ENCODE measurements at places on chromosomes 11 and 22.

GRCh38 chr11:45982656-45983470 is 60.4 kb downstream of the LARGE2 start:
- DNase-seq = no peak

DNA sequence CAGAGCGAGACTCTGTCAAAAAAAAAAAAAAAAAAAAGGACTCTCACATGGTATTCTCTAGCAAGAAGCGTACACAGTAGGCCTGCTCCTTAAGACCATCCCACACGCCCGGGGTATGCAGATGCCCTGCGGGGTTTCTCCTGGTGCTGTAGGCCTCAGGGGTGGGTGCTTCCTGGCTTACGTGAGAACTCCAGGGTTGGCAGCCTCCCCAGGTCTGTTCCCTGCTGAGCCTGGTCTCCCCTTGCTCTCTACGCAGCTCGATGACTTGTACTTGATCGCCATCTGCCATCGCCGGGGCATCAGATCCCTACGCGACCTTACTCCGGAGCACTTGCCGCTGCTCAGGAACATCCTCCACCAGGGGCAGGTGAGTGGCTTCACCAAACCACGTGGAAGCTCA is 12.4 kb upstream of the ST3GAL4 start:
- no peak for DNase-seq

DNA sequence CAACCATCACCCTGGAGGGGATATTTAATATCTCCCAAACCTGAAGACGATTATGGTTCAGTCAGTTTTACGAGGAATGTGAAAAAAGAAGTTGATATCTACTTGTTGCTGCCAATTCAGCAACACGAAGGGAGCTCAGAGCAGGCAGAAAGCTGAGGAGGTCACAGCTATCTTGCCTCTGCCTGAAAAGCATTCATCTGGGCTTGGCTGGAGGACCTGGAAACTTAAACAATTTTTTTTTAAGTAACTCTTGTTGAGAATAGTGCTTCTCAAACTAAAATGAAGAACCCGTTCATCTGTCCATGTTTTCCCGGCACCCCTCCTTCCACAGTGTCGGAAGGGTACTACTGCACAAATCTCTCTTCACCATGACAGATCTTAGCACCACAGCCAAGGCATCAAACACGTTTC is 98.9 kb downstream of the MICAL3 start:
- DNase-seq = no peak

DNA sequence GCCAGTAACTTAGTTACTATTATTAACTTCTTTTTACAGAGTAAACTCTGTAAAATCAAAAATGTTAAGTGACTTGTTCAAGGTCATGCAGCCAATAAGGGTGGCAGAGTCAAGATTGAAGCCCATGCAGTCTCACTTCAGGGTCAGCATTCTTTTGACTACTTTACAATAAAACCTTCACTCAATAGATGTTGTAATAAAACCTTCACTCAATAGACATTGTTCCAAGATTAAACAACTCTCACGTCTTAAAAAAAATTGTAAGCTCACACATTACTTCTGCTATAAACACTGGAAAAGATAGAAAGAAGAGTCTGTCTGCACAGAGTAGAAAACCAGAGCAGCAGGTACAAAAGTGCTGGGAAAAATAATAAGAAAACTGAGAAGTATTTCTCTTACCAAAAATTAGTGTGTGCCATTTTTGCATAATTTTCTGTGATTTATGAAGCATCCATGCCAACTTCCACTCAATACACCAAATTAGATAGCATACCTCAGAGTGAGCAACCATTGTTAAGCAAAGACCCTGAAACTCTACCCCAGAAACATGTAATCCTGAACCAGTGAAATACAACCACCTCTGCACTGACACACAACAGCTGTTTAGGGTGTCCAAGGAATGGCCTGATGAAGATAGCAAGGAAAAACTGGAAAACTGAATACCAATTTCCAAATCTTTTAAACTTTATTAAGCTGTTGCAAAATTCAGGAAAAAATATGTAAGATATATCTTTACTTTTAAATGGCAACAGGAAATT is 4.9 kb upstream of the SOX6 start:
- DNase-seq = no peak

DNA sequence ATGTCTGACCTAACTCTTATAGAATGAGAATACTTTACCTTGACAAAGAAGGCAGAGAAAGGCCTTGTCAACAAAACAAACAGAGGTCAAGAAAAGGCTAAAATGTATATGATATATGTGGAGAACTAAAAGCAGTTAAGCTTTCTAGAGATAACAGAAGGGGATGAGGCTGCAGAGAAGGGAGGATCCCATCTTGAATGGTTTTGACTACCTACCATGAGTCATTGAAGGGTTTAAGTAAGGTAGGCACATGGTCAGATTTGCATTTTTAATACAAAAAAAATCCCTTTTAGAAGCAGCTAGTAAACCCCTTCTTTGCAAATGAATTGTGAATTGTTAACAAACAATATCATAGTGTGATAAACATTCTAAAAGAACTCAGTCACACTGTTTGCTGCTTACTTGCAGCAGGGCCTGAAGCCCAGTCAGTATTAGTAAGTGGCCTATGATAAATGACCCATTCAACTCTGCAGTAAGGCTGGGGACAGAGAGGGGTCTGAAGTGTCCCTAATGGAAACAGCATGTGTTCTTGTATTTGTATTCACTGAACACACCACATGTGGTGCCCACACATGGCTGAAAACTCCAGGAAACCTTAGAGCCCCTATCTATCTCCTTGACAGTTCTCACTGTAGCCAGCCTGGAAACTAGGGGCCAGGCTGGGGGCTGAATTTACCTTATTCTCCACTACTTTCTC is 328.8 kb upstream of the PITPNB start:
- DNase-seq = no peak

- peak; percentile 25 for DNase-seq
Observed at GRCh38 chr11:117907276-117908108, 21.7 kb downstream of the TMPRSS13 start.

DNA sequence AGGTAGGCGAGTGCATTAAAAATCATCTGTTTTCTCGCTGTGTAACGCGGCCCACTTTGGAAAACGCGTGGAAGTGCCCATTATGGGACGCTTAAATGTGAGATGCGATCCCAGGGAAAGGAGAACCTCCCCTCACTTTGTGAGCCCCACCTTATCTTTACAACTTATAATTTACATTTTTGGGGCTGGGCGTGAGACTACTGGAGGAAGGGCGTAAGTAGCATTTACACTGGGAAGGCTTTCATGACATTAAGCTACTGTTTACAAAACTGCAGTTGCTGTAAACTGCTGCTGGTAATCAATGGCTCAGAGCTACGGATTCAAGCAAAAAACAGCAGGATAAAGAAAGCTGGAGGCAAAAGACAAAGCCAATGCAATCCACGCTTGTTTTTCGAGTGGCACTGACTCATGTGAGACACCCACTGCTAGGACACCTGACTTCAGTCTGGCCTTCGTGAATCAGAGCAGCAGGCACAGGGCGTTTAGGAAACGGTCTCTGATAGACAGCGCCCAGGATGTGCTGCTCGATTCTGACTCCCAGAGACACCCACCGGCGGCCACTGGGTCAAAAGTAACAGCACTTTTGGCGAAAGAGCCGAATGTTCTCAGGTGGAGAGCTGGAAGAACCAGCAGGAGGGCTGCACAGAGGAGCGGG is 78.3 kb downstream of the TRMU start:
- DNase-seq = no peak

- DNase-seq = no peak
Observed at GRCh38 chr11:73240190-73240781, 22.2 kb downstream of the P2RY2 start.

DNA sequence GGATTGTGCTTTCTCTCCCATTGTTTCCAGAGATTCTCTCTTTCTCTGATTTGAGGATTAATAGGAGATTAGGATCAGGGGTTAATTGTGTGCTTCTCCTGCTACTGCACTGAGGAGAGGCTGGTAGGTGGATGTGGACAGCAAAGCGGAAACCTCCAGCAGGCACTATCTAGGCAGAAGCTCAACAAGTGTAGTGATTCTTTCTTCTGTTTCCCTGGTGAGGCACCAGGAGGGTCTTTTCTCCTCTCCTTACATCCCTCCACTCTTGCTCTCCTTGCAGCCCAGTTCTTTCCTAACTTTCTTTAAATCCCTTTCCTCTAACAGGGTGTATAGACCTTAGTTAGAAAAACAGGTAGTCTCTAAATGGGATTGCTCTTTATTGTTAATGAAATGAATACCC is 1.9 kb upstream of the ZBTB16 start:
- no peak for DNase-seq

DNA sequence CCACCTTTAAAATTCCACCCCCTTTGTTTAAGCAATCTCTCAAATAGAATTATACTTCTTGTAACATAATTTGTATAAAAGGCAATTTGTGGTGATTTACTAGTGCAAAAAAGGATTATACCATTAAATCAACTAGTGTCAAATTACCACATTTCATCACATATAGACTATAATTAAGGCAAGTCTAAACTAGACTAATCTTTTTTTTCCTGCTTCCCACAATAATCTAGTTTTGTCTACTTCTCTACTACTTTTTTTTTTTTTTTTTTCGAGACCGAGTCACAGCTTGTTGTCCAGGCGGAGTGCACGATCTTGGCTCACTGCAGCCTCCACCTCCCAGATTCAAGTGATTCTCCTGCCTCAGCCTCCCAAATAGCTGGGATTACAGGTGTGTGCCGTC is 36.1 kb upstream of the FZD4 start:
- no peak for DNase-seq

DNA sequence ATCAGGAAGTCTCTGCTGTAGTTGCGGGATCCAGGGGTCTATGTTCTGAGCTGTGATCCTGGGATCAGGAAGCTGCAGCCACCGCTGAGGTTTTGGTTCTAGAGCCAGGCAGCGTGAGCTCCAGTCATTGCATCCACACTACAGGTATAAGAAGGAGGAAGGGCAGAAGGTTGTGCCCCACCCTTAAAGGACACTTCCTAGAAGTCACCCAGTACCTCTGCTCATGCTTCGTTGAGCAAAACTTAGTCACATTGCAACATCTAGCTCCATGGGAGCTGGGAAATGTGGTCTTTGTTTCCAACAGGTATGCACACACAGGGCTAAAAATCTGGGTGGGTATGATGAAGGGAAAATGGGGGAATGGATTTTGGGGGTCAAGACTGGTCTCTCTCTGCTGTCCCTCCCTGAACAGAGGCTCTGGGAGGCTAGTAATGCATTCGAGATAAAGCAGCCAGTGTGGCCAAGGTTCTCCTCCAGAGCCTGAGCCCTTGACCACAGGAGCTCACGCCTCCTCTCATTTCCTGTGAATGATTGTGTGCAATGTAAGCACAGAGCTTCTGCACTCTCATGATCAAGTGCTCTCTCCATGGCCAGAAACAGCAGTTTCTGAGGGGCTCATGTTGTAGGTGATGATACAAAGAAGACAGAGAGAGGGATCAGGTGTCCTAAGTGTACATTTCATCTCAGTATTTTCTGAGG is 86.8 kb upstream of the OR4B1 start:
- DNase-seq = no peak

GRCh38 chr22:41263704-41264103 is 22.3 kb downstream of the RANGAP1 start:
- DNase-seq = no peak

GRCh38 chr11:5847711-5848110 is 6.0 kb upstream of the OR52E6 start:
- DNase-seq = no peak

DNA sequence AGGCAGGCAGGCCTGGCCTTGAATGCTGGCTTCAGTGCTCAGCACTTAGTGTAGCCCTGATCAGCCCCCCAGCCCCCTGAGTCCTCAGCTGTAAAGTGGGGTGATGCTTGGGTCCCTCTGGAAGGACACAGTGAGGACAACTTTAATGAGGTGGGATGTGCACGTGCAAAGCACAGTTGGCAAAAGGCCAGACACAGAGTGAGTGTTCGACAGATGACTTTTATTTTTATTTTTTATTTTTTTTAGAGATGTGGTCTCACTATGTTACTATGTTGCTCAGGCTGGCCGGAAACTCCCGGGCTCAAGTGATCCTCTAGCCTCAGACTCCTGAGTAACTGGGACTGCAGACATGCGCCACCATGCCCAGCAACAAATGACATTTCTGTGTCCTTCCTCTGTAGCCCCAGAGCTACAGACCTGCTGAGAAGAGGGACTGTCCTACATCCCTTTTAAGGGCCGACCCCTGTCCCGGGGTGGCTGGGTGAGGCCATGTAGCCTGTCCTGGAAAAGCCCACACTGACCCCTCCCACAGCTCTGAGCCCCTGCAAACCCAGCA is 6.9 kb upstream of the C11orf96 start:
- no peak for DNase-seq

GRCh38 chr11:69961738-69962137 is 116.4 kb upstream of the ANO1 start:
- DNase-seq = no peak

GRCh38 chr22:27283714-27284113 is 517.8 kb downstream of the MN1 start:
- no peak for DNase-seq

DNA sequence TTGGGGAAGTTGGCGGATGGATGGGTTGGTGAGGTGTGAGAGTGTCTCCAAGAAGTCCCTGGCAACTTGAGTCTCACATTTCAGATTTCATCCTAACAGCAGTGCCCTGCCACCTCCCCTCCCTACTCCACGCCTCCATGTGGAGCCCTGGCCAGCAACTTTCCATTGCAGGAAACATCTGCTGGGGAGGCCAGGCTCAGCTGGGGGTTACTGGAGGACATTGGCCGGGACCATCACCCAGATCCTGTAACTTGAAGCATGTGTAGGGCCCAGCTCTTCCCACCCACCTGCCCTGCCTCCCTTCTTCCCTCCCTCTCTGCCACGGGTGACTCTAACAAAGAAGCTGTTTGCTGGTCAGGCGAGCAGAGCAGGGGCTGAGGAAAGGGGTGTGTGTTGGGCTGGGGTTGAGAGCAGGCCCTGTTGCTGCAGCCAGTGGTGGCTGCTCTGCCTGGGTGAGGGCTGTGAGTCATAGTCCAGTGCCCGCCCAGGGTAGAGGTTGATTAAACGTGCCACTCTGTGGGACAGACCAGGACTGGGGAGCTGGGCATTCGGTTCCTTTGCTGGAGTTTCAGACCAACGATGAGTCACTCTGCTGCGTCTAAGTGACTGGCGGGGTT is 64.0 kb downstream of the SCN3B start:
- no peak for DNase-seq

DNA sequence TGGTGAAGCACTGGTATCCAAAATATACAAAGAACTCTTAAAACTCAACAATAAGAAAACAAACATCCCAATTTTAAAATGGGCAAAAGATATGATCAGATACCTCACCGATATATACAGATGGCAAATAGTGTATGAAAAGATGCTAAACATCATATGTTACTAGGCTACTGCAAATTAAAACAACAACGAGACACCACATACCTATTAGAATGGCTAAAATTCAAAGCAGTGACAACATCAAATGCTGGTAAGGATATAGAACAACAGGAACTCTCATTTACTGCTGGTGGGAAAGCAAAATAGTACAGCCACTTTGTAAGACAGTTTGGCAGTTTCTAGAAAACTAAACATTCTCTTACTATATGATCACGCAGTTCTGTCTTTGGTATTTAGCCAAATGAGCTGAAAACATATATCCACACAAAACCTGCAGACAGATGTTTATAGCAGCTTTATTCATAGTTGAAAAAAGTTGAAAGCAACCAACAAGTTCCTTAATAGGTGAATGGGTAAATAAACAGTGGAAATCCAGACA is 38.5 kb downstream of the SIK3 start:
- no peak for DNase-seq

GRCh38 chr11:62077132-62077531 is 46.7 kb upstream of the INCENP start:
- no peak for DNase-seq

GRCh38 chr11:104028476-104029263 is 7.8 kb upstream of the DDI1 start:
- DNase-seq = no peak
